ENCODE measurements at places on chromosomes 1 and 21. TPM values are rescaled to one million over a fixed set of nuclear protein-coding genes. Genes with fewer than 3 reads are reported as not detected.
A peak's percentile ranks its signal among the peaks of the same experiment; 100 is the strongest.

GRCh38 chr1:11684070-11684469 is 3.1 kb upstream of the MAD2L2 start:
- DNase-seq, result no peak

- DNase-seq, result no peak
These were observed 3.3 kb upstream of the GJB3 start for GRCh38 chr1:34777519-34778321.

GRCh38 chr1:154493276-154493675 is 8.7 kb upstream of the TDRD10 start:
- peak; percentile 57 for DNase-seq

Gene TIAM1
- 45.5 TPM for total RNA-seq

Gene C1orf116
- total RNA-seq, result 123 TPM

DNA sequence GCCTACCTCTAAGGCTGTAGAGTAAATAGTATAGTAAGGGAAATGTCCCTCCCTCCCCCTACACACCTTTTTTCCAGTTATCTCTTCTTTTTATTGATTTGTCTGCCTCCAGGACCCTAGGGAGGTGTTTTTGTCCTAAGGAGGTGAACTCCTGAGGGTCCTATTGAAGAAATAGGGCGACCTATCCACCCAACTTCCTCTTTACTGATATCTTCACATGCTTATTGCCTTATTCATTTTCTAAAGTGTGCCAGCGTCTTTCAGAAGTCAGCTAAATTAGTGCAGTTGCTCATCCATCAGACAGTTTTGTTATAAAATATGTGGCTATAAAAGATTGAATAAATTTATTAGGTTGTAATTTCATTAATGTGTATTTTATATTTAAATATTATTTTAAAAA is 5.9 kb downstream of the BACH1 start:
- no peak for DNase-seq
